Activated naive CD4-positive, alpha-beta T cell (primary cell): ENCODE measurements at places on chromosomes 1 and 21.

GRCh38 chr1:218466341-218467010 is 121.3 kb downstream of the TGFB2 start:
- DNase-seq, result no peak

- no peak for DNase-seq
These were observed 96.2 kb downstream of the RNF220 start for GRCh38 chr1:44501047-44501890.

GRCh38 chr1:36183309-36183856 is 27.4 kb downstream of the MAP7D1 start:
- DNase-seq, result no peak

DNA sequence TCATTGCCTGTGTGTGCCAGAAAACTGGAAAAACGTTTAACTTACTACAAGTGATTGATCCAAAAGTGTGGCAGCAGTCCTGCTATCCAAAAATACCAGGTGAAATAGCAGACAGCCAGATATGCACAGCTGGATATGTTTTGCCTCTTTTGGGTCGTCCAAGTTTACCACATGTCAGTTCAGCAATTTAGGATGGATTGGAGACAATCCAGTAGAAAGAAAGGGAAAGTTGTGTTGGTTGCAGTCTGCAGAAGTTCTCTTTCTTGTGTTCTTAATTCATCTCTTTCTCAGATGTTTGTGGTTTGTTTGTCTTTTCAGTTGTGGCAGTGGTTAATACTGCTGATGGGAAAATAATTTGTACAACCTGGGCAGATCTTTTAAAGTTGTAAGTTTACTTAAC is 645.0 kb downstream of the PTPRC start:
- DNase-seq, result no peak

- no peak for DNase-seq
These were observed 75.0 kb upstream of the ACTRT2 start for GRCh38 chr1:2946291-2946690.

- no peak for DNase-seq
These were observed 1.9 kb upstream of the TMEM125 start for GRCh38 chr1:43267818-43268425.
